HepG2 (cell line): ENCODE measurements at places on chromosomes 6 and 20. TPM values are rescaled to one million over a fixed set of nuclear protein-coding genes. Genes with fewer than 3 reads are reported as not detected.

The TINAG gene
- 0.15 TPM in 1 of 2 replicates, not detected in the other for total RNA-seq

The KCNK16 gene
- not detected in 2 replicates for total RNA-seq

The ZNF311 gene
- not detected in 2 replicates for total RNA-seq

The SOX12 gene
- total RNA-seq: 12.1 and 18.7 TPM in 2 replicates

The SLC22A1 gene
- 0.32 and 0.80 TPM in 2 replicates for total RNA-seq

The SLC17A4 gene
- total RNA-seq: 0.07 TPM in 2 replicates

The HSPA1B gene
- total RNA-seq: 186 and 189 TPM in 2 replicates

The RPS21 gene
- 2,584 and 2,647 TPM in 2 replicates for total RNA-seq

The LY6G6D gene
- not detected in 2 replicates for total RNA-seq

The CENPW gene
- total RNA-seq: 94.7 and 133 TPM in 2 replicates

The KHDC1L gene
- total RNA-seq: not detected in 2 replicates

The SNRPB gene
- total RNA-seq: 778 and 844 TPM in 2 replicates

The SLC13A3 gene
- 27.9 and 66.5 TPM in 2 replicates for total RNA-seq

The BLOC1S5 gene
- total RNA-seq: 41.5 and 63.5 TPM in 2 replicates

The HDGFL1 gene
- not detected in 2 replicates for total RNA-seq

The FOXF2 gene
- total RNA-seq: not detected in 2 replicates

The EPB41L1 gene
- total RNA-seq: 16.7 and 20.8 TPM in 2 replicates

The NINL gene
- total RNA-seq: 23.3 and 34.3 TPM in 2 replicates

The ERVFRD-1 gene
- not detected in 2 replicates for total RNA-seq

The TCF15 gene
- total RNA-seq: not detected in 2 replicates

The TAB2 gene
- total RNA-seq: 23.7 and 44.3 TPM in 2 replicates

The FAM209A gene
- total RNA-seq: 0.15 TPM in 1 of 2 replicates, not detected in the other

The CLPSL2 gene
- not detected in 2 replicates for total RNA-seq

The ANKRD66 gene
- total RNA-seq: not detected in 2 replicates

The SLC16A10 gene
- total RNA-seq: 11.3 and 20.1 TPM in 2 replicates

The SIM1 gene
- not detected in 2 replicates for total RNA-seq

The ZC3H12D gene
- 2.1 and 2.7 TPM in 2 replicates for total RNA-seq

The SPATS1 gene
- total RNA-seq: not detected in 2 replicates

The MOG gene
- total RNA-seq: not detected in 2 replicates

The FAM209B gene
- total RNA-seq: 0.24 and 0.32 TPM in 2 replicates

The SLC22A7 gene
- 8.6 and 22.6 TPM in 2 replicates for total RNA-seq

The C20orf204 gene
- total RNA-seq: 36.8 and 80.0 TPM in 2 replicates

The BPIFA1 gene
- not detected in 2 replicates for total RNA-seq

The SUPT3H gene
- total RNA-seq: 11.9 and 13.1 TPM in 2 replicates

The KIAA1755 gene
- 0.04 and 0.07 TPM in 2 replicates for total RNA-seq

The SRC gene
- total RNA-seq: 54.7 and 59.7 TPM in 2 replicates
